Effector CD8-positive, alpha-beta T cell (primary cell): ENCODE measurements at places on chromosomes 7 and 10.
A peak's percentile ranks its signal among the peaks of the same experiment; 100 is the strongest.

DNA sequence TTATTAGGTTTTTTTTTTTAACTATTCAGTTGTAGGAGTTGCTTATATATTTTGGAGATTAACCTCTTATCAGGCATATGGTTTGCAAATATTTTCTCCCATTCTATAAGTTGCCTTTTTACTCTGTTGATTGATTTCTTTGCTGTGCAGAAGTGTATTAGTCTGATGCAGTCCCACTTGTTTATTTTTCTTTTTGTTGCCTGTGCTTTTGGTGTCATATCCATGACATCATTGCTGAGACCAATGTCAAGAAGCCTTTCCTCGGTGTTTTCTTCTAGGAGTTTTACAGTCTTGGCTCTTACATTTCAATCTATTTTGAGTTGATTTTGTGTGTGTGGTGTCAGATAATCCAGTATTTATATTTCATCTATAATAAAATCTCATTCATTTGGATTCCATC lies 155.4 kb downstream of the LRMDA start:
- no peak for DNase-seq

DNA sequence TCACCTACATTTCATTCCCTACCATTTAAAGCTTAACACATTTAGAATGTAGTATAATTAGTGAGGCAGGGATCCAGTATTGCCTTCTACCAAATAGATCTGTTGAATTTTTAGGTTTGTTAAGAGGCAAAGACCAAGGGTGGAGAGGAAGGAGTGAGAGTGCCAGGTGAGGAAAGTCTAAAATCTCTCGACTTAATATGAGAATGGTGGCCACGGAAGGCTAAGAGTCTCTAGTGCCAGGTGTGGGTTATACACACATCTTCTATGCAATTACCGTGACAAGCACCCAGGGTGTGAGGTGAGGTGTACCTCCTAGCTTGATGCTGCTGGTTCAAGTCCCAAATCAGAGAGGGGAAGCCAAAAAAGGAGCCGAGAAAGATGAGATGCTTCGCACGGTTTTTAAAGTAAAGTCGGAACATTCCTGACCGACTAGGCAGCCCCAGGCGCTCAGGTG lies 439 bp downstream of the IQUB start:
- DNase-seq: peak; percentile 23

GRCh38 chr7:101862280-101863220 lies 45.1 kb downstream of the CUX1 start:
- DNase-seq: no peak

- no peak for DNase-seq
These were observed 289.9 kb upstream of the SP8 start for GRCh38 chr7:21076574-21076973.

GRCh38 chr7:46847126-46847525 lies 734.8 kb downstream of the TNS3 start:
- DNase-seq: no peak

- DNase-seq: no peak
These were observed 30.5 kb upstream of the PWWP2B start for GRCh38 chr10:132366499-132366898.

DNA sequence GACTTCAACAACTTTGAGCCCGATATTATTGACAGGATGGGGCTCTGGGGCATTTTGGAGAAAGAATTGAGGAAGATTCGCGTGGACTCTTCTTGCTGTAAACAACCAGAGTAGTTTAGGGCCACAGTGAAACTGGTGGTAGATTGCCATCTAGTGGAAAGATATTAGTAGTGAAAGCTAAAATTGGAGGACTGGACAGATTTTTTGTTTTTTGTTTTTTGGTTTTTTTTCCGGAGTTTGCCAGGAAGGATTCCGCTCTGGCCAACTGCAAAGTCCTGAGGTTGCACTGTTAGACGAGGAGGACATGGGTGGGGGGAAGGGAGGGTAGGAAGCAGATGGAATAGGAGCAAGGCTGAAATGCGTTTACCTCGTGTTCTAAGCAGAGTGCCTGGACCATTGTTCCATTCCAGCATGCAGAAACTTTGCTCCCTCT lies 11.7 kb downstream of the NOBOX start:
- no peak for DNase-seq

DNA sequence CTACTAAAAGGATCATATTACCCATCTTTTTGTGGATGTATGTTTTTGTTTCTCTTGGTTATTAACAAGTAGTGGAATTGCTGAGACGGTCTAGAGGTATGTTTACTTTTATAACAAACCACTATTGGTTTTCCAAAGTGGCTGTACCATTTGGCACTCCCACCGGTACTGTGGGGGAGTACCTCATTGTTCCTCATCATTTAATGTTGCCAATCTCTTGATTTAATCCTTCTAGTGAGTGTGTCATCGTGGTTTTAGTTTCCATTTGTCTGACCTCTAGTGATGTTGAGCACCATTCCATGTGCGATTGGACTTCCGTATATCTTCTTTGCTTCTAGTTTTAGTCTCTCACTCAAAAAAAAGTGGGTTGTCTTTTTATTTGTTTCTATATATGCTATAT lies 50.4 kb downstream of the RBM33 start:
- DNase-seq: no peak

GRCh38 chr10:4568731-4569130 lies 257.3 kb upstream of the AKR1E2 start:
- no peak for DNase-seq

DNA sequence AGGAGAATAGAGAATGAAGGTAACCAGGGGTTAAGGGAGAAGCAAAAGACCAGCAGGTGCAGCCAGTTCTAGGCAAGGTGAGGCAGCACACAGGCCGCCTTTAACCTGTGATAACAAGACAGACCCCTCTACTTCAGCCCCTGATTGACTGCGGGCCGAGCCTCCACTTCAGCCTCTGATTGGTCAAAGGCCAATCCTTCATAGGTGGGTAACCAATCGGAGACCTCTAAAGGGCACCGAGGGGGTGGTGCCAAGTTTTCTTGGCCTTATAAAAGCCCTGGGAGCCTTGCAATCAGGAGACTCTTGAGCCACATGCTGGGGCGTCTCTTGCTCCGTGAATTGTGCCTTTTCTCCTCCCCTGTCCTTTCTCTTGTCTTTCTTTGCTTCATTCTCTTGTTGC lies 98.8 kb downstream of the ELFN1 start:
- DNase-seq: no peak
